ENCODE measurements at places on chromosomes 6 and 20. TPM values are rescaled to one million over a fixed set of nuclear protein-coding genes. Genes with fewer than 3 reads are reported as not detected.

- no peaks in the 10 kb centered on the region for H3K4me1 ChIP-seq
- no peak overlapping the region for H3K27ac ChIP-seq
- DNase-seq = no peak
- no peaks in the 10 kb centered on the region for H3K36me3 ChIP-seq
- H3K27me3 ChIP-seq = no peaks in the 10 kb centered on the region
- H3K4me3 ChIP-seq = no peak overlapping the region
Measured at GRCh38 chr6:17591287-17591686, 8.8 kb upstream of the FAM8A1 start.

- H3K36me3 ChIP-seq = no peaks in the 10 kb centered on the region
- H3K4me1 ChIP-seq = no peaks in the 10 kb centered on the region
- H3K27ac ChIP-seq = no peak overlapping the region
- peaks cover 87% of the 10 kb centered on the region for H3K27me3 ChIP-seq
Measured at GRCh38 chr20:64162239-64162910, 1.9 kb upstream of the MYT1 start.

- H3K4me1 ChIP-seq = no peaks in the 10 kb centered on the region
- no peak overlapping the region for H3K27ac ChIP-seq
- no peaks in the 10 kb centered on the region for H3K36me3 ChIP-seq
Measured at GRCh38 chr6:104159045-104159618, 700.6 kb downstream of the HACE1 start.

Gene KCNS1
- not detected for total RNA-seq

Gene SEL1L2
- 1.3 TPM for total RNA-seq

GRCh38 chr6:34227761-34228421 is 8.8 kb upstream of the HMGA1 start:
- H3K27me3 ChIP-seq = no peaks in the 10 kb centered on the region
- H3K4me3 ChIP-seq = no peak overlapping the region
- peaks cover 12% of the 10 kb centered on the region for H3K4me1 ChIP-seq
- DNase-seq = peak; percentile 45
- H3K36me3 ChIP-seq = no peaks in the 10 kb centered on the region

GRCh38 chr20:49846206-49846807 is 33.7 kb downstream of the SLC9A8 start:
- H3K36me3 ChIP-seq = no peaks in the 10 kb centered on the region
- no peak overlapping the region for H3K4me3 ChIP-seq
- peaks cover 12% of the 10 kb centered on the region for H3K4me1 ChIP-seq
- H3K27ac ChIP-seq = no peak overlapping the region
- H3K27me3 ChIP-seq = no peaks in the 10 kb centered on the region

GRCh38 chr6:52540286-52540902 is 36.5 kb downstream of the TRAM2 start:
- H3K36me3 ChIP-seq = no peaks in the 10 kb centered on the region
- no peaks in the 10 kb centered on the region for H3K27me3 ChIP-seq
- no peak for DNase-seq
- H3K4me3 ChIP-seq = no peak overlapping the region

- no peaks in the 10 kb centered on the region for H3K4me1 ChIP-seq
- DNase-seq = no peak
- no peak overlapping the region for H3K4me3 ChIP-seq
- H3K36me3 ChIP-seq = no peaks in the 10 kb centered on the region
- H3K27ac ChIP-seq = no peak overlapping the region
Measured at GRCh38 chr20:32495949-32496348, 89.2 kb downstream of the NOL4L start.

Gene IER3
- 6.3 TPM for total RNA-seq

DNA sequence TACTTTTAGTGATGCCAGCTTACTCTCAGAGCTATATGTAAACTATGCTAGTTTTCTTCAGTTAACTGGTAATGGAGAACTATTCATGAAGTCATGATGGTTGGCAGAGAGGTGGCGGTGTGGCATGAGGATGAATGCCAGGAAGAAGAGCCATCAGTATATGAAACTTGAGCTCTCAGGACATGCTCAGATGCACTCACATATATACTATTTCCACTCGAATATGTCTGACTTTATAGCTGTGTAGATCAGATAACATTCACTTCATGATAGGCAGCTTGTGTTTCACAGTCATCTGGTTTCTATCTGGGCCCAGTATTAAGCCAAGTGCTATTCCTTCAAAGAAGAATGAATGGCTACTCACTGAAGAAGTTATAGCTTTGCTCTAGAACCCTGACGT is 46.2 kb upstream of the CEP85L start:
- H3K4me1 ChIP-seq = peaks cover 35% of the 10 kb centered on the region
- DNase-seq = no peak
- H3K36me3 ChIP-seq = no peaks in the 10 kb centered on the region
- H3K4me3 ChIP-seq = no peak overlapping the region
- H3K27ac ChIP-seq = peak overlapping the region; percentile 32

DNA sequence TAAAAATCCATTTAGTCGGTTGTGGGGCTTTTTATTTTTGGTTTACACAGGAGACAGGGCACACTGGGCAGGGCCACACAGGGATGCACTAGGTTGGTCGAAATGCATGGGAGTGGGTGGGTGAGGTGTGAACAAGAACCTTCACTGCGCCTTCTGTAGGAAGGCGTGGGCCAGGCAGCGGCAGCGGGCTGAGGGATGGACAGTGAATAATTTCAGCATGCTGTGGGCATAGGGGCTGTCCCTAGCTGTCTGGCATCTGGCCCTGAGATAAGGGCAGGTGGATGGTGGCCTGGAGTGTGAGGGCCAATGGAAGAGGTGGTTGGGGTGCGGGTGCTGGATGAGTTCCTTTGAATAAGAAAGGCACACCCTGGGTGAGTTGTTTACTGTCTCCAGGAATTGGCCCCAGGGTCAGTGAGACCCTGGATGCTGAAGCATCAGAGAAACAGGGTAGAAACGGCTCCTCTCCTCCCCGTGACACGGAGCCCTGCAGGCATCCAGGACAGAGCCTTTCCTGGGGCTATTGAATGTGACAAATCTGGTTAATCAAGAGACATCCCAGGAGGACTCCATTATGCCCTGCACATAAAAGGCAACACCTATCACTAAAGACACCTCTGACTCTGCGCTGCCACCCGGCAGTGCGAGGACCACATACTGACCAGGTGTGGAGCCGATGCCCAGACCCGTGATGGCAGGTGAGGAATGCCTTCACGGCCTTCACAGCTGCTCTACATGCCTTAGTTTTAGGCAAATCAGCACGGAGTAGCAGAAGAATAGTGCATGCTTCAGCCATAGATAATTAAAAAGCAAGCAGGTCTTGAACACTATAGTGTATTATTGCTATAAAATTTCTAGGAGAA is 123.0 kb upstream of the SNX9 start:
- no peak for DNase-seq
- H3K27ac ChIP-seq = no peak overlapping the region
- no peaks in the 10 kb centered on the region for H3K4me1 ChIP-seq

GRCh38 chr6:88124925-88125557 is 41.1 kb downstream of the CNR1 start:
- H3K4me3 ChIP-seq = no peak overlapping the region
- no peaks in the 10 kb centered on the region for H3K4me1 ChIP-seq
- H3K36me3 ChIP-seq = no peaks in the 10 kb centered on the region

GRCh38 chr6:170516783-170517616 is 36.1 kb downstream of the PSMB1 start:
- DNase-seq = no peak
- H3K36me3 ChIP-seq = no peaks in the 10 kb centered on the region
- H3K27ac ChIP-seq = no peak overlapping the region
- H3K4me3 ChIP-seq = no peak overlapping the region
- H3K4me1 ChIP-seq = peaks cover 13% of the 10 kb centered on the region
- no peaks in the 10 kb centered on the region for H3K27me3 ChIP-seq

Gene VPS16
- total RNA-seq = 19.2 TPM

Gene DOK5
- 13.3 TPM for total RNA-seq

Gene MEI4
- not detected for total RNA-seq

DNA sequence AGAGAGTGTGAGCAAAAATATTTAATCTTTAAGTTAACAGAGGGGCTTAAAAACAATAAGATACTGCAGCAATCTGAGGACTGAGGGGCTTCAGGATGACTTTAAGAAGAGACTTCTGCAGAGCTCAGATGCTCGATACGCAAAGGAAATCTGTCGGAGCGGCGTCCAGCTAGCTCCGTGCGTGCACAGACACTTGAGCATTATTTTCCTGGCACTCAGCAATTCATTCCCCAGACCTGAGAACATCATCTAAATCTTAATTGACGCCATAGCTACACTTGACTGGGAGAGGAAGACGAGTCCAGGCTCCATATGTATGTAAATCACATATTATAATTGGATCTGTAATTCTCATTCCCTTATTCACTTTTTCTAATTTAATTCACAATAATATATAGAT is 228.2 kb downstream of the SOD2 start:
- H3K4me3 ChIP-seq = no peak overlapping the region
- no peaks in the 10 kb centered on the region for H3K27me3 ChIP-seq
- no peak overlapping the region for H3K27ac ChIP-seq
- H3K4me1 ChIP-seq = no peaks in the 10 kb centered on the region

Gene SMOC2
- 12.3 TPM for total RNA-seq

GRCh38 chr6:23368557-23368956 is 757.5 kb upstream of the NRSN1 start:
- H3K27ac ChIP-seq = no peak overlapping the region
- H3K4me3 ChIP-seq = no peak overlapping the region
- H3K36me3 ChIP-seq = no peaks in the 10 kb centered on the region
- no peak for DNase-seq
- no peaks in the 10 kb centered on the region for H3K4me1 ChIP-seq
- no peaks in the 10 kb centered on the region for H3K27me3 ChIP-seq

- no peaks in the 10 kb centered on the region for H3K36me3 ChIP-seq
- no peak overlapping the region for H3K27ac ChIP-seq
- peaks cover 2% of the 10 kb centered on the region for H3K27me3 ChIP-seq
- H3K4me1 ChIP-seq = no peaks in the 10 kb centered on the region
- no peak overlapping the region for H3K4me3 ChIP-seq
Measured at GRCh38 chr6:1409774-1410465, 20.5 kb downstream of the FOXF2 start.

GRCh38 chr20:37808233-37809070 is 94.5 kb upstream of the VSTM2L start:
- DNase-seq = no peak
- no peaks in the 10 kb centered on the region for H3K4me1 ChIP-seq
- H3K36me3 ChIP-seq = peaks cover 30% of the 10 kb centered on the region
- no peak overlapping the region for H3K27ac ChIP-seq
- H3K27me3 ChIP-seq = no peaks in the 10 kb centered on the region

GRCh38 chr6:152160346-152160745 is 352.9 kb downstream of the ESR1 start:
- peaks cover 10% of the 10 kb centered on the region for H3K4me1 ChIP-seq
- H3K36me3 ChIP-seq = peaks cover 60% of the 10 kb centered on the region
- peak overlapping the region; percentile 15 for H3K27ac ChIP-seq
- H3K27me3 ChIP-seq = no peaks in the 10 kb centered on the region
- H3K4me3 ChIP-seq = no peak overlapping the region
- DNase-seq = no peak

- no peaks in the 10 kb centered on the region for H3K27me3 ChIP-seq
- DNase-seq = no peak
- H3K4me3 ChIP-seq = no peak overlapping the region
Measured at GRCh38 chr6:155287762-155288161, 23.9 kb downstream of the CLDN20 start.

Gene LATS1
- total RNA-seq = 15.5 TPM

GRCh38 chr6:31386977-31387376 is 16.4 kb upstream of the MICA start:
- no peak overlapping the region for H3K27ac ChIP-seq
- H3K36me3 ChIP-seq = no peaks in the 10 kb centered on the region
- H3K4me1 ChIP-seq = no peaks in the 10 kb centered on the region
- H3K4me3 ChIP-seq = no peak overlapping the region
- DNase-seq = no peak
- no peaks in the 10 kb centered on the region for H3K27me3 ChIP-seq

Data from psoas muscle (tissue), 8 donors.